ENCODE measurements at places on chromosomes 16 and 17.

- DNase-seq, result no peak
Measured at GRCh38 chr16:685967-686366, 1.8 kb upstream of the JMJD8 start.

DNA sequence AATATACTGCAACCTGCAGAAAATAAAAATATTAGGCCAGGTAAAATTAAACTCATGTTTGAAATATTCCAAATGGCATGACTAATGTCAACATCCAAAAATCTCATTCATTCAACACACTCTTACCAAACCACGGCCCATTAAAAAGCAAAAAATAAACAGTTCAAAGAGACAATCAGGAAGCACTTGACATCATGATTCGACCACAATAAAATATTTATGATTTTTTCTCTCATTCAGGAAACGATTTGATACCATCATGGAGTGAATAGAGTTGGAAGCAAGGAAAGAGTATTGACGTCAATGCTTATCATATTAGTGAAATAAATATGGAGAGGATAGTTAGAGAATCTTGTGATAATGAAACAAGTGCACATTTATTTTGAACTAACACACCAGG lies 354.1 kb downstream of the KCNJ2 start:
- DNase-seq, result no peak

DNA sequence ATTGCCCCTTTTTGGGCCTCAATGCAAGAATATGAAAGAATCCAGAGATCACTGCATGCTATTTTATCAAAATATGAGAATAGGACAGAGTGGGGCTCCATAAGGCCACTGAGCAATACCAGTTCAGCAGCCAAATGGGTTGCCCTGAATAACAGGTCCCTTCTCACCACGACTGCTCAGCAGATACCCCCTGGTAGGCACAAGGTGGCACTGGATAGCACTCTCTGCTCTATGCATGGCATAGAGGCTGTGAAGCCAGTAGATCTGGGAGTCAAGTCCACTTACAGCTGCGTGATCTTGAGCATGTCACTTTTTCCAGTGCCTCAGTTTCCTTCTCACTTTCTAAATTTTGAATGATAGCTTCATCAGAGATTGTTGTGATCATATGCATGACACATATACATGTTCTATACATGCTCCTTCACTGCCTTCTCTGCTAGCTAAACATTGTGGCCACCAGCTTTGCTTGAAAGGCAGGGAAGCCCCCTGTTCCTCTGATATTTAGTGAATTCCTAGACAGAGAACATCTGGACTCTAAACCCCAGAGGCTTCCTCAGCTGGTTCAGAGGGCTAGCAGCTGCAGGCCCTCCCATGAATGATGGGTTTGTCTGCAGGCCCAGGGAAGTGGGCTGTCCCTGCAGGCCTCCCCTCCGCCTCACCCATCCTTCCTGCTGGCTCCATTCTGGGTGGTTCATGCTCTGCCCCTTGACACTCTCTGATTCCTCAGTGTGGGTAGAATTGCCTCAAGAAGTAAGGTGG lies 84.9 kb upstream of the ASIC2 start:
- DNase-seq, result no peak

DNA sequence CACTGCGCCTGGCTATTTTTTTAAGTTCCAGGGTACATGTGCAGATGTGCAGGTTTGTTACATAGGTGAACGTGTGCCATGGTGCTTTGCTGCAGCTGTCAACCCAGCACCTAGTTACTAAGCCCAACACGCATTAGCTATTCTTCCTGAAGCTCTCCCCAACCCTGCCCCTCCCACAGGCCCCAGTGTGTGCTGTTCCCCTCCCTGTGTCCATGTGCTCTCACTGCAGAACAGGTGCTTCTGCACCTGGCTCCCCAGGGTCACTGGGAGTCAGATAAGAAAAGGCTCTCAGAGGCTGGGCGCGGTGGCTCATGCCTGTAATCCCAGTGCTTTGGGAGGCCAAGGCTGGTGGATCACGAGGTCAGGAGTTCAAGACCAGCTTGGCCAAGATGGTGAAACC lies 6.2 kb downstream of the HASPIN start:
- no peak for DNase-seq

DNA sequence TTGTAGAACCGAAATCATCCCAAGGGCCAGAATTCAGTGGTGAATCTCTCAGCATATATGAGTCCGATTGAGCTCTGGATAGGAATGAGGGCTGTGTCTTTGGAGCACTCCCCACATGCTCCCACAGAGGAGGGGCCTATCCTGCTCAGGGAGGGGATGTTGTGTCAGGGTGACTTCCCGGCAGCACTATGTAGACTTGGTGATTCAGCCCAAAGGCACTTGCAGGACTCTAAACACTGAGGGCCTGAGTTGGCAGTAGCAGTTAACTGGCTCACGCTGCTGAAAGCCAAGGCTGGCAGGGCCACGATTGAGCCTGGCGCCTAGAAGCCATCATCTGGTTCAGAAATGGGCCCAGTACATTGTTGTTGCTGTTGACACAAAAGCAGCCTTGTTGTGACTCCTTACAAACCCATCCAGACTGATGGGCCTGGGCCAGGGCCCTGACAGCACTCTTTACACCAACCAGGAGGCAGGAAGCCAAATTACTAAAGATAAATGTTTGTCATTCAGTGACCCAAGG lies 31.9 kb downstream of the NMT1 start:
- peak; percentile 96 for DNase-seq

DNA sequence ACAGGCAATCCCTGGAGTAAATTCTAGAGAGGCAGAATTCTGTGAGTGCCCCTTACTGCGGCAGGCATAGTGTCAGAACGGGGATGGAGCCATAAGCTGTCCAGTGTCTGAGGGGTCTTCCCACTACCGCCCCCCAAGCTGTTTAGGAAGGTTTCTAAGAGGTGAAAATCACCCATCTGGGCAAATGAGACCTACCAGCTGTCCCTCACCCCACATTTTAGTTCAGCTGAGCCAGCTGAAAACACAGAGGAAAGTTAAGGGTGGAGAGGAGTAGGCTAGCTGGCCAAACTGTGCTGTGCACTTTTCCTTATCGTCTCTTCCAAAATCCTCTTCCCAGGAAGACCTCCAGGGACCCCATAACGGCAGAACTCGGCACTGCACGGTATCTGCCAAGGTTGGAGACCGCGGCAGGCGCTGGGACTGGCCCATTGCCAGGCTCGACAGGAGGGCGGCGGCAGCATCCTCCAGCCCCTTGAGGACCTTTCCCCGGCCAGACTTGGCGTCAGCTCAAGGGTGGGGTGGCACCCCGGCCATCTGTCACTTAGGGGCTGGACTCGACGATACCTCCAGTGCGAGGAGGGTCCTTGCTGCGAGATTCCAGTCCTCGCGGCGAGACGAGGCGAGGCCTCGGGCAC lies 955 bp downstream of the ACLY start:
- DNase-seq, result no peak

GRCh38 chr16:79801646-79802045 lies 201.1 kb upstream of the MAF start:
- no peak for DNase-seq

- no peak for DNase-seq
Measured at GRCh38 chr16:88790312-88791211, 5.5 kb upstream of the PIEZO1 start.

GRCh38 chr16:8565498-8565897 lies 24.8 kb downstream of the TMEM114 start:
- DNase-seq, result no peak

DNA sequence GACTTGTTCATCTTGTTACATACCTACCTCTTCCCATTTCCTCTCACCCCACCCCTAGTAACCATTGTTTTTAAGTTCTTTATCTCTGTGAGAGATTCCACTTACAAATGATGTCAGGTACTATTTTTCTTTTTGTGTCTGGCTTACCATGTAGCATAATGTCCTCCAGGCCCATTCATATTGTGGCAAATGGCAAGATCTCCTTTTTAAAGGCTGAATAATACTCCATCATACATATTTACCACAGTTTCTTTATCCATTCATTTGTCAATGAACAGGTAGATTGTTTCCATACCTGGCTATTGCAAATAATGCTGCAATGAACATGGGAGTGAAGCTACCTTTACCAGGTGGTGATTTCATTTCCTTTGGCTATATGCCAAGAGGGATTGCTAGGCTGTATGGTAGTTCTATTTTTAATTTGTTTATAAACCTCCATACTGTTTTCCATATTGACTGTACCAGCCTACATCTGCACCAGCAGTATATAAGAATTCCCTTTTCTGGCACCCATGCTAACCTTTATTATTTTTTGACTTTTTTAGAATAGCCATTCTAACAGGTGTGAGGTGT lies 53.9 kb downstream of the NSRP1 start:
- no peak for DNase-seq

DNA sequence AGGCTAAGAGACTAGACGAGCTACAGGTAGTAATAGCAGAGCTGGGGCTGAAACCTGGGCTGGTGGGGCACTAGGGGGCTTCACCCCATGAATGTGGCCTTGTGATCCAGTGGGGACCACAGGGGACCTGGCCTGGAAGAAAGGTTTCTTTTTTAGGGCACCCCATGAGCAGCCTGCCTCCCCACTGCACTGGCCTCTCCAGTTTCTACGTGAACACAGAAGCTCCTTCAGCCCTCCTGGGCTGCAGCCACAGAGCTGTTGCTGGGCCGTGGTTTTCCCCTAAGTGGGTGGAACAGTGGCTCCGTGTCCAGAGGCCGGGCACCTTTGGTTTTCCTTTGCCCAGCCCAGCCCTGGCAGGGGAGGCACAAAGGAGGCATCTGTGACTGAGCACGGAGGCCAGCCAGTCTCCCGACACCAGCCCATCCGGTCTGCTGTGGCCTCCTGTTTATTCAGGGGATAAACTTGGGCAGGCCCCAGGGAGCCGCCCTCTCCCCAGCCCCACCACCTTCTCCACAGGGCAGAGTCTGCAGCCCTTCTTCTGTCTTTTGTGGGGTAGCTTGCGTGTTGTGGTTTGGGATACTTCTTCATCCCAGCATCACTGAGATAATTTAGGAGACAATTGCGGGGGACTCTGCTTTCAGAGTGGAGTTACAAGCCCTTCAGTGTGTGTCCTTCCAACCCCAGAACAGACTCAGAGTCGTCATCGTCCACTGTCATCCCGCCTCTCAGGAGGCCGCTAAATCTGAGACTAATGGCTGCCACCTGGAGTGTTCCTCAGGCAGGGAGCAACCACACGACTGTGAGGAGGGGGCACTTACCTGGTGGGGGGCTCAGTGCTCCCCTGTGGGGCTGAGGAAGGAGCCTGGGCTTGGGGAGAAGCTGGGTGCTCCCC lies 85.3 kb downstream of the RAB11FIP4 start:
- no peak for DNase-seq

GRCh38 chr17:82061047-82061925 lies 4.3 kb downstream of the DUS1L start:
- no peak for DNase-seq

DNA sequence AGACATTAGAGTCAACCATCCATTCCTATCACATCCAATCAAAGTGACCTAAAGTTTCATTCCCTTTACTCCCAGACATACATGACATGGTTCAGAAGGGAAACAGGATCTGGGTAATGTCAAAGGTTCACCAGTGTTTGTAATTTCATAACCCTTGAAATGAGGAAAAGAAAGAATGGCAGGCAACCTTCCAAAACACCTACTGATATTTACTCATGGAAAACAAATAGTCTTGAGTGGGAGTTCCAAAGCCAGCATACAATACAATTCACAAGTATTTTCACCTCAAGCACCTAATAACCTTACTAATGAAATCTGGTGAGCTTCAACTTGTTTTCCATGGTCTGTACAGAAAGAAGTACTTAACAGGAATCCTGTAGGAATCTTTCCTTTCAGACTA lies 72.5 kb upstream of the AXIN2 start:
- DNase-seq, result no peak

- no peak for DNase-seq
Measured at GRCh38 chr16:51763072-51763661, 612.1 kb upstream of the SALL1 start.

GRCh38 chr16:65306722-65307121 lies 184.9 kb upstream of the CDH11 start:
- DNase-seq, result no peak

- DNase-seq, result no peak
Measured at GRCh38 chr16:64398793-64399192, 723.1 kb downstream of the CDH11 start.

DNA sequence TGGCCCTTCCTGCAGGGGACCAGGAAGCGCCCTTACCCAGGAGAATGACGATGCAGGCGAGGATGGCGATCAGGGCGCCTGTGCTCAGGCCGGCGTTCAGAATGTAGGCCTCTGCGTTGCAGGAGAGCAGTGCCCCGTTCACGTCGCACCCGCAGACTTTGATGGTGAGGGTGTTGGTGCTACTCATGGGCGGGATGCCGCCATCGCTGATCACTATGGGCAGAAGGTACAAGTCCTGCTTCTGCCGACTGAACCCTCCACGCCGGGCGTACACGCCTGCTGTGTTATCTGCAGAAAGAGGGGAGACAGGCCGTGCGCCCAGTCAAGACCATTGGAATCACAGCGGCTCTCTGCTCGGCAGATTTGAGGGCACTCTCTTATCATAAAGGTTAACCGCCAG lies 171.1 kb downstream of the CDH11 start:
- no peak for DNase-seq

GRCh38 chr17:12053552-12053951 lies 32.9 kb downstream of the MAP2K4 start:
- DNase-seq, result no peak

DNA sequence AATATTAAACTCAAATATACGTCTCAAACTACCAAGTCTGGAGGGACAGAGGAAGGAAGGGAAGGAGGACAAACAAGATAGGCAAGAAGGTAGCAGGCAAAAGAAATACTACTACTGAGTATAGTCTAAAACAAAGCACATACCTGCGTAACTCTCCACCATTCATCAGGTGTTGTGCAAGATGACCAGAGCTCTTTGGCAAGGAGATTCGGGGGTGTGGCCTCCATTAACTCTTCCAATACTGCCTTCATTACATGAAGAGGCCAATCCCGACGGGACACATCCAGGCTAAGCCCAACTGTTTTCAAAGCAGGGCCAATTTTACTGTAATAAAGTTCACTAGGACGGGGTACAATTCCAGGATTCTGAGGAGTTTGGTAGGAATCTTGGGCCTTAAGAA lies 38.2 kb upstream of the ARL6IP1 start:
- no peak for DNase-seq

GRCh38 chr16:2776500-2777139 lies 460 bp downstream of the ELOB start:
- DNase-seq, result no peak

GRCh38 chr16:30992276-30992780 lies 7.3 kb downstream of the HSD3B7 start:
- DNase-seq, result no peak

DNA sequence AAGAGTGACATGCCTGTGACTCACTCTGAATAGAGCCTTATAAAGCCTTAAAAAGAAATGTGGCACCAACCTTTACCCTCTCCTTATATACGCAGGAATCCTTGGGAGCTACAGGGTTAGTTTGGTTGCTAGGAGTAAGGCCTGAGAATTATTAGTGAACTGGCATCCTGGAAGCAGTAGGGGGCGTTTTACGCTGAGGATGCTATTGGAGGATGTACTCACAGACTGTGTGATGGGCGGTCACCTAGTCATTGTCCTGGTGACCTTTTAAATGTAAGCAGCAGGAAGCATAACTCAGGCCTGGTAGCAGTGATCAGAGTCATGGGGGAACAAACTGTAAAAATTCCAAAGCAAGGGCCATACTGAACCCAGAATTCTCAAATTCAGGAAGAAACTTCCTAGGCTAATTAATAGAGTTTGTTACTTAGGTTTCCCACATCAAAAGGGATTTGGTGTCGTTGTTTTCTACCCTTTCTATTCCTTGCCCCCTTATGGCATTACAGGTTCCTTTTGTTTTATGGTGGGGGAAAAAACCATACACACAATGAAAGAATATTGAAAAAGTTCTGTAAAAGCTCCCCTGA lies 153.8 kb downstream of the SNX11 start:
- no peak for DNase-seq

- no peak for DNase-seq
Measured at GRCh38 chr17:40034426-40035161, 19.4 kb downstream of the CSF3 start.

Measured in AG09309 (cell line).